ENCODE measurements at places on chromosomes 4 and X. TPM values are rescaled to one million over a fixed set of nuclear protein-coding genes. Genes with fewer than 3 reads are reported as not detected.

DNA sequence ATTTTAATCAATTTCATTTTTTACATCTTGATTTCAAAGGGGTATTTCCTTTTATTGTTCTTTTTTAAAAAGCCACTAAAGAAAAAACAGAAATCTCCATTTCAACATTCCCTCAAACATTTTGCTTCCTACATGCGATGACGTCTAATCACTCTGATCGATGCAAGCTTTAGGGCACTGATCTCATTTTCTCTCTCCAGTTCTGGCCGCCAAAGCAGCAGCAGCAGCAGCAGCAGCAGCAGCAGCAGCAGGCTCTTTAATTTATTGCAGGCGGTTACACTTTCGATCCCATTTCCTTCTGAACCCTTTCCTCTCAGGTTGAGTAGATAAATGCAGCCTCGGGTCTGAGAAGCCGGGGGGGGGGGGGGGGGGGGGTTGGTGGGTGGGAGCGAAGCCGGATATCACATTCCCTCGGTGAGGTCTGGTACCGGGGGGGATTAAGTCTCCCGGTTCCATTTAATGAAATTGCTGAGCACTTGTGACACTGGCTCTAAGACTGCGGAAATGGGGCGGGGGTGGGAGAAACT lies 3.4 kb upstream of the PCDH7 start:
- ATAC-seq, result no peak

DNA sequence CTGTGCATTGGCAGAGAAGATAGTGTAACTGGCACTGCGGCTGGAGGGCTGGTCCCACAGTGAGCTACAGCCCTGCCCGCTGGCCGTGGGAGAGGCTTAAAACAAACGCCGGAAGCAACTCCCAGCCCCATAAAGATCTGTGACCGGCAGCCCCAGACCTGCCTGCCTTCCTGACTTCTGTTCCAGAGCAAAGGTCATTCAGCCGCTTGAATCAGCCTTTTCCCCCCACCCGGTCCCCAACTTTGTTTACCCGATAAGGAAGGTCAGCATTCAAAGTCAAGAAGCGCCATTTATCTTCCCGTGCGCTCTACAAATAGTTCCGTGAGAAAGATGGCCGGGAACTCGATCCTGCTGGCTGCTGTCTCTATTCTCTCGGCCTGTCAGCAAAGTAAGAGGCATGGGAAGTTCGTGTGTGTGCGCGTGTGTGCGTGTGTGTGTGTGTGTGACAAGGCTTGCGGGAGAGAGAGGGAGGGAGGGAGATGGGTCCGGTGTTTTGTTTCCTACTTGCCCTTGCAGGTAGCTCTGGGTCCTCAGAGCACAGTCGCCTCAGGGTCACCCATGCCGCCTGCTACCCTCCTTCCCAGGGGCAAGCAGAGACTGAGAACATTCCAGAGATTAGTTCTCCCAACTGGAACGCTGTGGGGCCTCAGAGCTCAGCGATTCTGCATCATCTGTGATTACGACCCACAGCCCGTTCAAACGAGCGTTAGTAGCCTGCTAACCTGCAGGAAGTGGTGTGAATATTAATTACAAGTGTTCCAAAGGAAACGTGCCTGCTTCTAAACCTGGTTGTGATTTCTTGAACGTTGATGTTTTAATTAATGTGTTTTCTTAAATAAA lies at the start of gene MGST2:
Gene MGST2, plus strand, starts transcription at position 130 of the 840 bp plus-strand sequence. Its CDS starts 201 bp downstream, at position 331.
- peak; percentile 82 for ATAC-seq

DNA sequence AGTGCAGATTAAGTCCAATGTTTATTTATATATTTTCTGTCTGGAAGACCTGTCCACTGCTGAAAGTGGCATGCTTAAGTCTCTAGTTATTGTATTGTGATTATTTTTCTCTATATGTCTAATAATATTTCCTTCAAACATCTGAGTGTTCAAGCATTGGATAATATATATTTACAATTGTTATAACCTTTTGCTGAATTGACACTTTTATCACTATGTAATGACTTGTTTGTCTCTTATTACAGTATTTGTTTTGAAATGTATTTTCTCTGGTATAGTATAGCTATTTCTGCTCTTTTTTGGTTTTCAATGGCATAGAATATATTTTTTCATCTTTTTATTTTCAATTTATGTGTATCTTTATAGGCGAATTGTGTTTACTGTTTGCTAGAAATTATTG lies 59.7 kb downstream of the EDA2R start:
- no peak for ATAC-seq

UGT2B11 gene
- not detected for total RNA-seq

DNA sequence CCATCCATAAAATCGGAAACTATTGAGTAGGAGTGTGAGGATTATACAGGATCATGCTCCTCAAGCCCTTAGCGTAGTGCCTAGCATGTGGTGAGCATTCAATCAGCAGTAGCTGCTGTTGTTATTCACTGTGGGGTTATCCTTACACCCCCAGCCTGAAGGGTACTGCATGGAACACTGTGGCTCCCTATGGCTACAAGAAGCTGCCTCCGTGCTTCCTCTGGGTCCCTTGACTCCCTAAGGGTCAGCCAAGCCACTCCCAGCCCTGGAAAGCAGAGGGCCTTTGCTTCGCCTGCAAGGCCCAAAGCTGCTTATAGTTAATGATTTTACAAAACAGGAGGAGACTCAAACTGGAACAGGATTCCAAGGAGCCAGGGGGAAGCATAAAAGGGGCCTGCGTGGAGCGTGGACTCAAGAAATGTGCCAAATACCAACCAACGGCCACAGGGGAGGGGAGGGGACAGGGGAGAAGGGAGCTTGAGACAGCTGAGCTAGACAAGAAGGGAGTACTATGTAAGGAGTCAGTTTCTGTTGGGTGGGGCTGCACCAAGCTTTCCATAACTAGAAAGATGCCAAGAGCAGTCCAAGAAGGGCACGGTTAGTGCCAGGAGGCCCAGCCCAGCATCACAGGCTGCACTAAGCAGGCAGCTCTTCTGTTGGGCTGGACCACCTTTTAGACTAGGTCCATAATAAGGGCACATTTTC lies 15.9 kb downstream of the SEPTIN6 start:
- peak; percentile 62 for ATAC-seq

DNA sequence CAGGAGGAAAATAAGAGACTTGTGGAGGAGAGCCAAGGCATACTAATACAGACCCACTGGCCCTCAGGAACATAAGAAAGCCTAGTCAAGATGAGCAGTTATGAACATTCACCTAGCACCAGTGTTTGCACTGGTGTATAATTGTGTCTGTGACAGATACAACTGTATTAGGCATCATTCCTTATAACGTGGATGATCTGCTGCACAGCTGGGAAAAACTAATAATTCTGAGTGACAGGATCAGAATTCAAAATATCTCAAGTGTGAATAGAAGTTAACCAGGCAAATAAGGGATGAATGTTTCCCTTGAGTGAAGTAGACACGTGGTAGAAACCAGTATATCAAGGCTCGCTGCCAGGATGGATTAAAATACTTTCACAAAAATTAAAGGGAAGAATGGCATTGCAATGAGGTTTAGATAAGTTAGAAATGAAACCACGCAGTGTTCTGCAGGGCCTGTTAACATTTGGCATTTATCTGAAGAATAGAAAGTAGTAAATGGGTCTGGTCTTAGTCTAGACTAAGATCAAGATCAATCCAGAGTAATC lies 325.9 kb downstream of the EPHA5 start:
- ATAC-seq, result no peak

- no peak for ATAC-seq
Measured at GRCh38 chr4:134560728-134561127, 359.1 kb upstream of the PABPC4L start.

GRCh38 chr4:70613306-70614183 lies 15.0 kb upstream of the ENAM start:
- peak; percentile 36 for ATAC-seq

TRPC3 gene
- total RNA-seq, result 5.9 TPM

MAB21L2 gene
- total RNA-seq, result 0.81 TPM

CCSER1 gene
- total RNA-seq, result 3.0 TPM

DNA sequence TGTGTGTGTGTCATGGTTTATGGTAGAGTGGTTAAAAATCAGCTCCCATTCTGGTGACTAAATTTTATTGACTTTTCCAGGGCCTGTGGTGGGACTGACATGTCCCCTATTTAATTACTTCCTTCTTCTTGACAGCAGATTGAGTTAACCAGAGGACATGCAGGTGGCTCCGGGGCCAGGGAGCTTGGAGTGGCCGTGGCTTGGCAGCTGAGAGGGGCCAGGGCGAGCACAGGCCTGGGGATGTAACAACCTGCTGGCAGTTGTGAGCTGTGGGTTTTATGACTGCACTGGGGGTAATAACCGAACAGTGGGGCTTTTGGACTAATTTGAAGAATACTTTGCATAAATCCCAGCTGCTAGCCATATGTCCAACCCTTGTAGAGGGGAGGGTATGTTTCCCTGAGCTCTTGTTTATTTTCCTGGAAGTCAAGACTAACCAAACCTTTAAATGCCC lies 186.0 kb downstream of the MID1IP1 start:
- ATAC-seq, result no peak

DNA sequence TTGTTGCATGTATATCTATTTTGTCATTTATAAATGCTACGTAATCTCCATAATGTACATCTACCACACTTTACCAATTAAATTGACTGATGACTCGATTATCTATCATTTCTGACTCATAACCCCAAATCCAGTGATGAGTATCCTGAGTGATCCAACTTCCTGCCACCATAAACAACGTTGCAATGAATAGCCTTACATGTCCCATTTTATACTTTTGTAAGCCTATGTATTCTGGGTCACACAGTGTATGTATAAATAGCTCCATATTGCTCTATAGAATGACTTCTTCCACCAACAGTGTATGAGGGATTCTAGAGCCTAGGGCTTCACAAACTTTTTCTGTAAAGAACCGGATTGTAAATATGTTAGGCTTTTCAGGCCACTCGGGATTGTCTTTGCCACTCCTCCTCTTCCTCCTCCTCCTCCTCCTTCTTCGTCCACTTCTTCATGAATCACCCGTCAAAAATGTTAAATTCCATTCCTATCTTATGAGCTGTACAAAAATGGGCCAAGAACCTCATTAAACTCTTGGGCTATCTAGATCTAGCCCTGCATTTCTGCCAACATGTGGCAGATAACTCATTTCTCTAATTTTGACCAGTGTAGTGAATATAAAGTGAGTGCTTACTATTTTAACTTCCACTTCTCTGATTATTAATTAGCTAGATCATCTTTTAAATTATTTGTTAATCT lies 672.2 kb upstream of the AMOT start:
- no peak for ATAC-seq

NCAPG gene
- 3.0 TPM for total RNA-seq

GRCh38 chr4:211033-211511 lies 86.8 kb downstream of the ZNF718 start:
- no peak for ATAC-seq

ZNF674 gene
- total RNA-seq, result 3.1 TPM

DNA sequence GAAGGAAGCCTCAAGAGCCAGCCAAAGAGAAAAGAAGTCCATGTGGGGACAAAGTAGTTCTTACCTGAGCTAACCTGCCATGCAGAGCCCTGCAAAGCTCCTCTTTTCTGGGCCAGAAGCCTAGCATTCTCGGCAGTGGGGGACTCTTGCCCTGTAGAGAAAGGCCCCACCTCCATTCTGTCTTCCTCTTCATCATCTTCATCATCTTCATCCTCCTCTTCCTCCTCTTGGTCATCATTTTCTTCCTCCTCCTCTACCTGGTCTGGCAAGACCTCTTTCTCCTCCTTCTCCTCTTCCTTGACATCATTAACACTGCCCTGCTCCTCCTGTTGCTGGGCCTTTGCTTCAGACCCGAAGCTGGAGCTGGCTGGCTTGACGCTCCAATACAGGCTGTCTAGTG lies 16.7 kb downstream of the LAS1L start:
- ATAC-seq, result no peak

DNA sequence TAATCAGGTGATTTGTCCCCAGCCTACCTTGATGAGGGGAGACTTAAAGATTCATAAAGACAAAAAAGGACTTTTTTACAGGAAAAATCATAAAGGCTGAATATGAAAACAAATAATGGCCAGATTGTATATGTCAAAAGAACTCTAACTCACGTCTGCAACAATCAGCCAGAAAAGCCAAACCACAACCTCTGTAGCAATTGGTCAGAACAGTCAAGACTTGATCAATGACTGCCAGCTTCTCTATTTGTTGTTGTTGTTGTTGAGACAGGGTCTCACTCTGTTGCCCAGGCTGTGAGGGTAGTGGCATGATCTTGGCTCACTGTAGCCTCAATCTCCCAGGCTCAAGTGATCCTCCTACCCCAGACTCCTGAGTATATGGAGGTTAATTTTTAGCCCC lies 35.9 kb upstream of the PPA2 start:
- no peak for ATAC-seq

GRCh38 chrX:1213971-1214370 lies 1.5 kb upstream of the CRLF2 start:
- no peak for ATAC-seq

GRCh38 chrX:39802354-39802753 lies 295.4 kb downstream of the BCOR start:
- ATAC-seq, result no peak

DNA sequence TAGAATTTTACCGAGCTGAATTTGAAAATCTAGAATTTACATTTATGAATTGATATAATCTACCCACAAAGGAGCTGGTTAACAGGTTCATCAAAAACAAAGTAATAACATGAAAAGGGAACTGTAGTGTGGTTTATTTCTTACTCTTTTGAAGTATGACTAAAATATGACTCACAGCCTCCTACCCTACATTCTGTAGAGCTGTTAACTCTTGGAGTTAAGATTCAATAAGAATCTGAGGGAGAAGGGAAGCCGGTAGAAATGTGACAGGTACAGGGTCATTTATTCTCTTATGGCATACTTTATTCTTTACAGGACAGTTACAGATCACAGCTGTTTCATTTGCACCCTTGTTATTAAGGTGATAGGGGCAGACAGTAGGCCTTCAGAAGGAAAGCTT lies 132.2 kb upstream of the FAM47B start:
- no peak for ATAC-seq

TMEM271 gene
- total RNA-seq, result not detected

- ATAC-seq, result no peak
Measured at GRCh38 chrX:151870602-151871001, 42.1 kb upstream of the MAGEA4 start.

DNA sequence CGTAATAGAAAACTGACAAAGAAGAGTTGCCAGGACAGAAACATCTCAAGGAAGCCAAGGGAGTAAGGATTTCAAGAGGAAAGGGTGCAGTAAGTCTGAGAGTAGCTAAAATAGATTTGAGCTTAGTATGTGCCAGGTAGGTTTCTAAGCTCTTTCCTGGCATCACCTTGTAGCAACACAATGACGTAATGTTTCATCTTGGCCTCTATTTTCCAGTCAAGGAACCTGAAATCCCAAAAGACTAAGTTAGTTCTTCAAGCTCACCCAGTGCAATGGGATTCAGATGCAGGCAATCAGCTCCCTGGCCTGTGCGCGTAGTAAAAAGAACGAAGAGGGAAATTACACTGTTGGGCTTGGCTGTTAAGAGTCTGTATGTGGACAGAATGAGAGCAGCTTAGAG lies 586.5 kb upstream of the TENM3 start:
- no peak for ATAC-seq

GRCh38 chr4:128166982-128167381 lies 105.9 kb downstream of the LARP1B start:
- no peak for ATAC-seq

Data from gastroesophageal sphincter (tissue), 4 donors.